ENCODE measurements at places on chromosomes 2 and 18. TPM values are rescaled to one million over a fixed set of nuclear protein-coding genes. Genes with fewer than 3 reads are reported as not detected.

- DNase-seq = no peak
Observed at GRCh38 chr2:138023298-138023697, 59.0 kb downstream of the HNMT start.

GRCh38 chr2:148165975-148166374, 145.1 kb downstream of the MBD5 start:
- no peak for DNase-seq

DNA sequence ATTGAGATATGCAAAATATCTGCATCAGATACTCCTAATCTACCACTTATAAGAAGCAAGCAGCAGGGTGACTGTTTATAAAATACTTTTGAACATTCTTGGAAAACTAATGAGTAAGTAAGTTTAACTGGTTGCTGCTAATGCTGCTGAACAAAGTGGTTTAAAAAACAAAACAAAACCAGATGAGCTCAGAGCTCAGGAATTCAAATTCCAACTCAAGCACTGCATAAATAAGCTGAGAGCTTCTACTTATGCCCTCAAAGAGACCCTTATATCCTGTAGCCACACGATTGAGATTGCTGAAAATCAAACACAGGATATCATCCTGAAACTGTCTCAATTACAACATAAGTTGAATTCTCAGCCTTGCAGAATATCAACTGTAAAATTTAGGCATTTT, 62.3 kb upstream of the NYAP2 start:
- DNase-seq = no peak

DNA sequence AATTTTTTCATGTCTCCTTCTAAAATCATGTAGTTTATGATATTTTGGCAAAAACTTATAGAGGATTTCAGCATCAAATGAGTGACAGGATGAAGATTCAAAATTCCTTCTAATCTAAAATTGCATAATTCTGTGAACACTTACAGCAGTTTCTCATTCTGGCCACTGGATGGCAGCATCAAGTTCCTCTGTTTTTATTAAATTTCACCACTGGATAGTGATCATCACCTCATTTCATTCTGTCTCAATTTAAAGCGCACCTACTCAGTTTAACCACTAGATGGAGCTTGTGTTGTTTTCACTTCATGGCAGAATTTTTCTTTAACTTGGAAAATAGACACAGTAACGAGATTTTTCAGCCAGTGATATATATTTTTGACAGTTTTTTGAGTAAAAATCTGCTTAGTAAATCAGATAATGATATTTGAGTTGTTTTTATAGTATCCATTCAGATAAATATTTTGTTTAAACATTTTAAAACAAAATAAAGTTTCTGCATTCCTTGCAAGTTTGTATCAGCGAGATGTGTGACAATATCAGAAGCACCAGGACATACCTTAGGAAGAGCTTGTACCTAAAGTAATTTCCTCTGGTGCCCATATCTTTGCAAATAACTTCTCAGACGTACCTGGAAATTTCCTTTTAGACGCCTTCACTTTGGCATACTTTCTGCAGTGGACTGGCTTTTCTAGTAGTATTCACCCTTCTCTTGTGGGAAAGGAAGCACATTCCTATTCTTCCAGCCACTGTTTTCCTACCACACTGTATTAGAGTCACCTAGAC, 94.7 kb upstream of the ARHGAP15 start:
- peak; percentile 80 for DNase-seq

- DNase-seq = no peak
Observed at GRCh38 chr18:61475931-61476330, 142.7 kb downstream of the CDH20 start.

GRCh38 chr2:204824751-204825453, 279.6 kb downstream of the PARD3B start:
- DNase-seq = no peak

DNA sequence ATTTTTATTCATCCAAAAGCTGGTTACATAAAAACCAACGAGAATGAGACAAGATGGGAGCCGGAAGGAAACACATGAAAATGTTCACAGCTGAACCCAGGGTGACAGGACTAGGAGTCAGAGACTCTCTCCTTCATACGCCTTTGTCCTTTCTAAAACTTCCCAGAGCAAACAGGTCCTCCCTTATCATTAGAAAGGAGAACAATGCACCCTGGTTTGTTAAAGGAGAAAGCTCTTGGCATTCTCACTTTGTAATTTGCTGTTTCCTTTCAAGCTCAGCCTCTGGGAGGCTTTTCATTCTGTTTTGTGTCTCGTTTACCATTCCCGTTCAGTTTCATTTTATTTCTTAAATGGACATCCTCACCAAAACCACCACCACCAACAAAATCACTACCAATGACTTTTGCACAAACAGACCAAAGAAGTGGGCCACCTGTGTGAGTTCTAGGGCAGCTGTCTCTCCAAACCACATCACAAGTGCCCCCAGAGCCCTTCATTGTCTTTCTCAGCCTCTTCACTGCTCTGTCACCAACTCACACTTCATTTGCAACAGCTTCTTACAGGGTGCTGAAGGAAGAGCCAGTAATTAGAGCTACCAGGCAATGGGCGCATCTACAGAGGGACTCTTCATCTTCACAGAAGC, 105.3 kb downstream of the HDAC4 start:
- DNase-seq = no peak

GRCh38 chr2:197604117-197604860, 71.1 kb downstream of the RFTN2 start:
- no peak for DNase-seq

GRCh38 chr2:31334311-31335026, 80.1 kb downstream of the XDH start:
- DNase-seq = no peak

DNA sequence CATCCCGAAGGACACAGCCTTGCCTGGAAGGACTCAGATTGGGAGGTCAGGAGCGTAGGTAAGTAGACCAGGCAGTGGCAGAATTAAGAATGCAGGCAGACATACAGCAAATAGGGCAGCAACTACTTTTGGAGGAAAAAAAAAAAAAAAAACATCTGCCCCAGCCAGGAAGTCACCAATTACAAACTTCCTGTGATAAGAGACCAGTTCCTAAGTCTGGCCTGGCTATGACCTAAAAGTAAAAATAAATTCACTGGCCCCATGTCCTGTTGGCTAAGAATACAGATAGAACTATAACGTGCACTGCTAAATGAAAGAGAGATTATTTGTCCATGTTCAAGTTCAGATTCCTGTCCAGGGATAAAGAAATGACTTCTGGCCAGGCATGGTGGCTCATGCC, 45.2 kb upstream of the NOSTRIN start:
- DNase-seq = no peak

GRCh38 chr2:190355968-190356644, 12.7 kb downstream of the INPP1 start:
- DNase-seq = no peak

GRCh38 chr2:173982182-173982714, 17.1 kb upstream of the SP3 start:
- DNase-seq = no peak

DNA sequence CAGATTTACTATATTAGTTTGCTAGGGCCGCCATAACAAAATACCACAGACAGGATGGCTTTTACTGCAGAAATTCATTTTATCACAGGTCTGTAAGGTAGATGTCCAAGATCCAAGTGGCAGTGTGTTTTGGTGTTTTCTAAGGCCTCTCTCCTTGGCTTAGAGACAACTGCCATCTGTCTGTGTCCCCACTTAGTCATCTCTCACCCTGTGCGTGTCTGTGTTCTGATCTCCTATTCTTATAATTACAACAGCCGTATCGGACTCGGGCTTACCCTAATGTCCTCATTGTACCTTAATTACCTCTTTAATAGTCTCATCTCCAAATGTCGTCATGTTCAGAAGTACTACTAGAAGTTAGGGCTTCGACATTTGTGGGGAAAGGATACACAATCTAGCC, 362.3 kb upstream of the CDH19 start:
- DNase-seq = no peak

GRCh38 chr2:133241224-133241571, 327.1 kb downstream of the NCKAP5 start:
- no peak for DNase-seq

DNA sequence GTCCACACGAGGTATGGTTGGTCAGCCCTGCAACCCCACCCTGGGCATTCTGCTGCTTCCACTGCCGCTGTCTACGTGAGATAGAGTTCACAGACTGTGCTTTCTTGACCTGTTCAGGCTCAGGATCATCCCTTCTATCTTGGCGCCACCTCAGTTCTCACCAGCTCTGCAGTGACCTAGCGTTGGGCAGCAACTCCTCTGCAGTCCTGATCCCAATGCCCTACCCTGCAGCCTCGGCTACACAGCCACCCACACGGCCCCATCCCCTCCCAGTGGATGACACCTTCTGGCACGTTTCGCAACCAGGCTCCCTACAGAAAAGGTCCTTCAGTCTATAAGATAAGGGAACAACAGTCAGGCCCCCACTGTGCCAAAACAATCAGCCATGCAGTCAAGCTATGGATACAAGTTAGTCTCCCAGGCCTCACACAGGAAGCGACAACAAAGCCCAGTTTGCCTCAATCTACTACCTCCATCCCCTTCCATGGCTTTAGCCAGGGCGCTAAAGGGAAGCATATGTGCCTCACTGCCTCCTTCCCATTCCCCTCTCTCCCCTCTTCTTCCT, 317.9 kb upstream of the PKDCC start:
- DNase-seq = no peak

DNA sequence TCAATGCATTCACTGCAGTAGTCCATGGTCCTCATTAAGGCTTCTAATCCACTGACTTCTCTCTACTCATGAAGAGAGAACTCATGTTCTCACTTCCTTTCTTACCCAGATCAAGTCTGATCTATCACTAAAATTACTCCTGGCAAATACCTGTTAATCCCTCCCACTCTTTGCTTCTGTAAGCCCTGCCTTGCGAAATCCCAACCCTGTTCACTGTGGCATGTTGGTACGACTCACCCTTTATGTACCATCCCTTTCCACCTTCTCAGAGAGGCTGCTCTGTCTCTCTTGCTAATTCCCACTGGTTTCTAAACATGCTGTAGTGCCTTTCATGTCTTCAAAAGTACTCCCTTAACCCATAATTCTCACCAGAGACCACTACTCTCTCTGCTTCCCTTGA, 272.2 kb upstream of the ACVR2A start:
- DNase-seq = no peak

DNA sequence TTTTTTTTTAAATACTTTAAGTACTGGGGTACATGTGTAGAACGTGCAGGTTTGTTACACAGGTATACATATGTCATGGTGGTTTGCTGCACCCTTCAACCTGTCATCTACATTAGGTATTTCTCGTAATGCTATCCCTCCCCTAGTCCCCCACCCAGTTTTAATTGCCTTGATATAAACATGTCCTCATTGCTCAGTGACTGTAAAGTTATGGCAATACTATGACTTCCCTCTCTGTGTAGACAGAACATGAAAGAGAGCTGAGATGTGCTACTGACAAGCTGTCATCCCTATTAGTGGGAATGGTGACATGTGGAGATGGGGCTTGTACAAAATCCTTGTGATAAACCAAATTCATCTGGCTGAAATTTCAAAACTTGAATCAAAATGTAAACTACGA, 449.7 kb upstream of the TRIB2 start:
- DNase-seq = no peak

DNA sequence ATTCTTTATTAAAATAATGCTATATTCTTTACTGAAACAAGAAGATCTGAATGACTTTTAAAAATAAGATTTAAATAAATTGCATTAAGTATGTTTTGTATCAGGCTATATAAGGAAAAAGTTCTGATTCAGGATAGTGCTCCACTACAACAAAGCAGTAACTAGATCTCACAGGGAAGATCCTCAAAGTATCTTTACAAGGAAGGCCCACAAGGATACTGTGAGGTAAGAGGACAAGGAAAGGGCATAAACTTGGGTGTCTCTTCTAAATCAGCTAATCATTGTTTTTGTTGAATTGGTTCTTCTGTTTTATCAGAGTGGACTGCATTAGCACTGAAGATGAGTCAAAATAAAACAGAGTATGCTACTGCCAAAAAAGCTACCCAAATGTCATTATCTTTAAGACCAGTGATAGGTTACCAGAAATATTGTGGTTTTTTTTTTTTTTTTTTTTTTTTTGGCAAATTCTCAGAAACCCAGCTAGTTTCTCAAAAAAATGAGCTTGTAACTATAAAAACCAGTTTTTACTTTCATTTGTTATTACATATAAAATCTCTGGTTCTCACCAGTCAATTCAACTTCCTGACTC, 160.9 kb downstream of the BAZ2B start:
- no peak for DNase-seq

- no peak for DNase-seq
Observed at GRCh38 chr18:26637324-26637723, 89.0 kb upstream of the KCTD1 start.

GRCh38 chr18:8942909-8943545, 159.5 kb upstream of the NDUFV2 start:
- DNase-seq = no peak

CYTIP gene
- total RNA-seq = 10.7 TPM

SERPINB13 gene
- total RNA-seq = not detected

PTPRN gene
- 0.60 TPM for total RNA-seq

ITGA6 gene
- total RNA-seq = 71.4 TPM

CDH2 gene
- 3.1 TPM for total RNA-seq
